ENCODE measurements at places on chromosomes 7 and 10.
A peak's percentile ranks its signal among the peaks of the same experiment; 100 is the strongest.

- DNase-seq: peak; percentile 30
These were observed 3.4 kb downstream of the TNRC18 start for GRCh38 chr7:5420067-5420880.

DNA sequence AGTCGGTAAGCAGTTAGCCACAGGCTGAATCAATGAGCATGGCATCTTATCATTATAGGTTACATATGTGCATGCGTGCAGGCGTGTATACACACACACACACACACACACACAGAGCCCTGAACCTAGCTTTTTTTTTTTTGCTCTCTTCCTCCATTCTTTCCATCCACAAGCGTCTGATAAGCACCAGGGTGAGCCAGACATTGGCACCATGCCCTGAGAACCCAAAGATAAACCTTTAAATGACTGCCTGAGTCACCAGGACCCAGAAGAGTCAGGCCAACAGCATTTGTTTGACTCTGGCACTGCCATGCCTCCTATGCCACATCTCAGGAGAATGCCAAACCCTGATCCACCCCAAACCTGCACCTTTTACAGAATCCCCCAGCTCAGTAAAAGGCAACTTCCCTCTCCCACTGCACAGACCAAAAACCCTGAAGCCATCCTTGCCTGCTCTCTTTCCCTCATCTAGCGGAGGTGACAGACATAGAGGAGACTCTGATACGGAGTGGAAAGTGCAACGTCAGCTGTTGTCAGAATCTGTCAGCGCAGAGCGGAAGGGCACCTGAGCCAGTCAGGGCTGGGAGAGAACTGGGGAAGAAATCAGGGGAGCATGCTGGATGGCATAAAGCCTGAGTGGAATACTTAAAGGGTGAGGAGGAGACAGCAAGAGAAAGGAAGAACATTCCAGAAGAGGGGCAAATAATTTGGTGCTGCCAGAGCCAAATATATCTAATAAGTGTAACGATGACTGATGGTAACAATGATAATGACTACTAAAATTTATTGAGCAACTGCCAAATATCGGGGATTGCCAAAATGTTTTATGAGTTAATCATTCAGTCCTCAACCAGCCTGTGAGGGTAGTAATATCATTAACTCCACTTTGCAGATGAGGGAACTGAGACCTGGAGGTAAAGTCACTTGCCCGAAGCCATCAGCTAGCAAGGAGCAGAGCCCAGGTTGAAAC is 3.2 kb downstream of the PARP12 start:
- peak; percentile 99 for DNase-seq

DNA sequence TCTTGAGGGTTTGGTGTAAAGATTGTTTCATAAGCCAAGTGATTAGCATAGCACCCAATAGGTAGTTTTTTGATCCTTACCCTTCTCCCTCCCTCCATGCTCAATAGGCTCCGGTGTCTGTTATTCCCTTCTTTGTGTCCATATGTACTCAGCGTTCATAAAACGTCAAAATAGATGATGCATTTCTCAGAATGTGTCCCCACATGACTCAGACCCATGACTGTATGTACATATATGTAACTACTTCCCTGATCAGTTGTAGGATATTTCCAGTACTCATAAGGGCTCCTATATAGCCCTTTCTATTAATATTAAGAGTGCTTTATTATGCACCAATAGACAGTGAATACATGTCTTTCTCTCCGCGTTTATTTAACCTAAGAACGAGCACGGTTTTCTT is 466.9 kb downstream of the KIF20B start:
- DNase-seq: no peak

GRCh38 chr10:77819210-77820112 is 107.1 kb downstream of the DLG5 start:
- no peak for DNase-seq
